ENCODE measurements at places on chromosomes 7 and 10.

DNA sequence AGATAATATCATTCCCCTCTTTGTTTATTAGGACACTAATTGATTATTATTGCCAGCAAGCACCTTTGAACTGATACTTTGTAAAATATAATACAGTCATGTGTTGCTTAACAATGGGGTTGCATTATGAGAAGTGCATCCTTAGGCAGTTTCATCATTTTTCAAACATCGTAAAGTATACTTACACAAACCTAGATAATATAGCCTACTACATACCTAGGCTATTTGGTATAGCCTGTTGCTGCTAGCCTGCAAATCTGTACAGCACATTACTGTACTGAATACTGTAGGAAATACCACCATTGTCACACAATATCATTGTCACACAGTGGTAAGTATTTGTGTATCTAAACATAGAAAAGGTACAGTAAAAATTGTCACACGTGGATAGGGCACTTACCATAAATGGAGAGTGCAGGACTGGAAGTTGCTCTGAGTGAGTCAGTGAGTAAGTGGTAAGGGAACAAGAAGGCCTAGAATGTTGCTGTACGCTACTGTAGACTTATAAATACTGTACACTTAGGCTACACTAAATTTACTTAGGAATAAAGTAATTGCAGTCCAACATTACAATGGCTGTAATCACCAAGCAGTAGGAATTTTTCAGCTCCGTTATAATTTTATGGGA lies 70.7 kb downstream of the LCOR start:
- no peak for DNase-seq

DNA sequence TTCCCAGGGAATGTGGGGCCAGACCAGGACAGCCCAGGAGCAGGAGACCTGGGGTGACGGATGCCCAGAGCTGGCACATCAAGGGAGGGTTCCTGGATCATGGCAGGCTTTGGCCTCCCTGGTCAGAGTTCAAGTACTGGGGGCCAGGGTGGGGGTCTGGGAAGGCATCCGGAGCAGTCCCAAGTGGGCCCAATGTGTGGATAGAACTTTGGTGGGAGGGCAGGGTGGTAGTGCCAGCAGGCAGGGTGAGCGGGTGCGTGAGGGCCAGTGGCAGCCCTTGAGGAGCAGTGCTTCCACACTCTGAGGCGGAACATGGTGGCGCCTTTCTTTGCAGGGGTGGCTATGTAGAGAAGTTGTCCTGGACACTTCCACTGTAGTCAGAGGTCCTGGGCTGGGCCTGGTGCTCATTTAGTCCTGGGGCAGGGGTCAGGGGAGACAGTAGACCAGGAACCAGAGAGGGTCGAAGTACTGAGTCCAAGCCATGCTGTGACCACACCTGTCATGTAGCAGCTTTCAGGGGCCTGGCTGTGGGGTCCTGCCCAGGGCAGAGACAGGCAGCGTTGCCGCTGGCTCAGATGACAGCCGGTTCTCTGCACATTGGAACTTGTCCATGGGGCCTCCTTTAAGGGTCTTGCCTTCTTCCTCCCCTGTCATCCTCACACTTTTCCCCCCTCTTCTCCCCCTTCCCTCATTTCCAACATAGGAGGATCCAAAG lies 22.2 kb upstream of the CSGALNACT2 start:
- DNase-seq, result no peak

DNA sequence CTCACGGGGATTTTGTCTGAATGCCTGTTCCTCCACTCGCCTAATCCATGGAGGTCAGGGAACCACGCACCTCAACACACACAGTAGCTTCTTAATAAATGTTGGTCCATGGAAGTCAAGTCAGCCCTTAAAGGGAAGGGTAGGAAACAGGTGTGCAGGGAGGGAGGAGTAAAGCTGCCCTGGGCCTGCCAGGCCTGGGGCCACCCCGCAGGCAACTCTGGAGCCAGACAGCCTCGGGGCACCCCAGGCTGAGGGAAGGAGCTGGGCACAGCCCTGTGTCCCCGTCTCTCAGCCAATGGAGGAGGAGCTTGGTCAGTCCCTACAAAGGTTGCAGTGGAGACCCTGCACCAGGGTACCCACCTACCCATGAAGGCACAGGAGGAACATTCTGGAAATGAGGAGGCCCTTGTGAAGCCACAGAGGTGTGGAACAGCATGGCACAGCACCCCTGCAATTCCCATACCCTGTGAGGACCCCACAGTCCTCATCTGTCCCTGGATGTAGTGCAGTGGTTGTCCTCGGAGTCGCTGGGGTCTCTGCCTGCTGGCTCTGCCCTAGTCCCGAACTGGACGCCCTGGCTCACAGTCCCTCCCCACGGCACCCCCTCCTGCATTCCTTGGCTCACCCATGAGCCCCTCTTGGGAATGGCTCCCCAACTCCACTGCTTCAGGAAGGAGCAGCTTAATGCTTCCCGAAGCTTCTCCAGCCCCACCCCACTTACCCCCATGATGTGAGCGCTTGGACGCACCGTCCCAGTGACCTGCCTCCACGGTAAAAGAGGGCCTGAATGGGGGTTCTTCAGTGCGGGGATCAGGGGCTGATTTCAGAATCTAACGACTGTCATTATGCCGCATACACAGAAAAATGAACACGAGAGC lies 79.2 kb upstream of the INSIG1 start:
- DNase-seq, result no peak

DNA sequence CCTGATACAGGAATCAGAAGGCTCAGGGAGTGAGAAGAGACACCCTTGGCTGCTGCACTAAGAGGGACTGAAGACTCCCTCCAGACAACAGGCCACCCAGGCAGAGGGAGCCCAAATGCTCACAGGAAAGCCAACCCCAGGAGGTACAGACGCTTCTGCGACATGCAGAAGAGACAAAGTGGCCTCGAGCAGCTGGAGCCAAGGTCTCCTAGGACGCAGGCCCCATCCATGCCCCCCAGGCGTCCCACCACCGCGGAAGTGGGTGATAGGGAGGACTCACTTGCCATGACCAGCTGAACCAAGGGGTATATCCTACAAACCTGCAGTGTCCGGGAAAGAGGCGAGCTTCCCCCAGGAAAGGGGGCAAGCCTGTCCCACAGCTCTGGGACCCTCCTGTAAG lies 56.9 kb downstream of the CTBP2 start:
- no peak for DNase-seq

DNA sequence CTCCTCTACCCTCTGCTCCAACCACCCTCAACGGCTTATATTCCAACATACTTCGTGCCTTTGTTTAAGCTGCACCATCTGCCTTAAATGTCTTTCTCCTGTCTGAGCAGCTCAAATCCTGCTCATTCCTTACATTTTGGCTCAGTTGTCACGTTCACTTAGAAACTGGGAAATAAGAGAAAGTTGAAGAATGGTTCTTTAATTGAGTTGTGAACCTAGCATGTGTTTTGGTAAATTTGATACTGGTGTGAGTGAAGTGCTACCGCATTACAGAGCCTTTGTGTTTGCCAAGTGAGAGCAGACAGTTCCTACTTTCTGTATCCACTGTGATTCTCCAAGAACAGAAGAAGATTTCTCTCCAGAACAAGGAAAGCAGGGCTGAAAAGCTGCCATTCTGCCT lies 54.3 kb downstream of the EPDR1 start:
- DNase-seq, result no peak

- DNase-seq, result no peak
These were observed 726 bp upstream of the HOXA9 start for GRCh38 chr7:27165996-27166530.

- DNase-seq, result no peak
These were observed 54.1 kb downstream of the PLPP4 start for GRCh38 chr10:120511165-120511564.

- DNase-seq, result no peak
These were observed 107.5 kb downstream of the MKI67 start for GRCh38 chr10:128018691-128019090.

GRCh38 chr10:114761205-114762193 lies 60.1 kb upstream of the FHIP2A start:
- DNase-seq, result no peak
